ENCODE measurements at places on chromosomes 7 and 10. TPM values are rescaled to one million over a fixed set of nuclear protein-coding genes. Genes with fewer than 3 reads are reported as not detected.

- DNase-seq = no peak
These were observed 100.3 kb downstream of the PAXIP1 start for GRCh38 chr7:154902600-154903082.

DNA sequence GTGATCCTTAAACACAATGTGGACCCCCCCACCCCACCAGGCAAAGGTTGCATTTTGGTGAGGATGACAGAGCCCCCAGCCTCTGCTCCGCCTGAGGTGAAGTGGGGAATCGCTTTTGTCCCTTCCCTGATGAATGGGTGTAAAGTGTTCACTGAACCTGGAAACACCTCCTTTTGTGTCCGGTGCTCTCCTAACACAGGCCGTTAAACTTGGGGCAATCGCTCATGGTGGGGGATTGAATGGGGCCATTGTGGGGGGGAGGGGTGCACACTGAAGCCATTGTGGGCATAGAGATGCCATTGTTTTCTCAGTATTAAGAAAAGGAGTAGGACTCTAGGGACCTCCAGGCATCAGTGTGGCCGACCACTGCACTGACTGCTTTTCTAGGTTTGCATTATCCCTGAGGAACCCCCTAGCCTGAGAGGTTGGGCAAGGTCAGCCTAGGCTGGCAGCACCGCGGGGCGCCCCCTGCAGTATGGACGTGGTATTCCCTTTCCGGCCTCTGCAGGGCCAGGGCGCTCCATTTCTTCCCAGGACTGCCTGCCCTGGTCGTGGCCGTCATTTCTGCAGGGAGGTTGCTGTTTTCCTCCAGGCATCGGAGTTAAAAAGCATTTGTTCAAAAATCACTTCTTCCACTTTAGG lies 158.3 kb downstream of the TCF7L2 start:
- DNase-seq = peak; percentile 72

DNA sequence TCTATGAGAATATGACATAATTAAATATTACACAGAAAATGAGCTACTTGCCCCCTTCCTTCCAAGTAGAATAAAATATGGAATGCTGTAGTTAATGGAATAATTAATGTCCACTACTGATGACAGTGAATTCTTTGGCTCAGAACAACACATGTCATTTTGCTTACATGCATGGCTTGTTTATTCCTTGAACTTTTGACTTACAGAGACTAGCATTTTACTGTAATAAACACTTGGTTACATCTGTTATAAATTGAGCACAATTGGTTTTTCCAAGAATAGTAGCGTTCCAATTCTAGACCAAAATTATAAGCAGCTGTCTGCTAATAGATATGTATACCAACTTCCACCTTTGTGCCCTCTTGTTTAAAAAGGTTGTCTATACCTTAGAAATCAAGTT lies 286.7 kb downstream of the OTUD1 start:
- no peak for DNase-seq

- no peak for DNase-seq
These were observed 877.6 kb downstream of the LRMDA start for GRCh38 chr10:76309070-76309469.

Gene FKBP9
- total RNA-seq = 0.93 TPM

Gene ELAPOR2
- total RNA-seq = 2.1 TPM
